Choroid plexus epithelial cell (primary cell): ENCODE measurements at places on chromosomes 2 and 18.

- DNase-seq, result peak; percentile 86
Measured at GRCh38 chr18:28163201-28163775, 13.6 kb downstream of the CDH2 start.

DNA sequence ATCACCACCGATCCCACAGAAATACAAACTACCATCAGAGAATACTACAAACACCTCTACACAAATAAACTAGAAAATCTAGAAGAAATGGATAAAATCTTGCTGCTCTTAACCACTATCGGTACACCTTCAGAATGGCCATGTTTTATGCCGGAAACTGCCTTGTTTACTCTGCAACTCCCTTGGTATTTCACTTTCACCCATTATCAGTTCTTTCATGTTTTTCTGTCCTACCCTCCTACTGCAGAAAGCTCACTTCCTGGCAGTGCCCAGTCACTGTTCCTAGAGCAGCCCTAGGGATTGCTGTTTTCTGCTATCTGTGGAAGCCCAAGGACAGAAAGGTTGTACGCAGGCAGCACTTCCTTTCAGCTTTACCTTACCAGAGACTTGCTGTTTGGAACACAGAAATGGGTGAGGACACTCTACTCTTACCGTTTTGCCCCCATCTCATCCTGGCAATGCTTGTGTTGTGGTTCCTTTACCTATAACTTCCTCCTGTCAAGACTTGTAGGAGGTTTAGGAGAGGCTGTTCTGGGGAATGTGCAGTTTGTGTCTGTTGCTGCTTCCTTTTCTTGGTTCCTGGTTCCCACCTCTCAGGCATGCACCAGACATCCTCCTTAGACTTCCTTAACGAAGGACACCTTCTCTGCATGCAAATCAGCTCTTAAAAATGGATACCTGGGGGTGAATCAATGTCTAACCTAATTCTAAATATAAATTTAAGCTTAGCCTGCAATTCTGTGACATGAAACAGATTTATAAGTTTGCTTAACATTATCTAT is 394.4 kb downstream of the SPAG16 start:
- DNase-seq, result no peak

DNA sequence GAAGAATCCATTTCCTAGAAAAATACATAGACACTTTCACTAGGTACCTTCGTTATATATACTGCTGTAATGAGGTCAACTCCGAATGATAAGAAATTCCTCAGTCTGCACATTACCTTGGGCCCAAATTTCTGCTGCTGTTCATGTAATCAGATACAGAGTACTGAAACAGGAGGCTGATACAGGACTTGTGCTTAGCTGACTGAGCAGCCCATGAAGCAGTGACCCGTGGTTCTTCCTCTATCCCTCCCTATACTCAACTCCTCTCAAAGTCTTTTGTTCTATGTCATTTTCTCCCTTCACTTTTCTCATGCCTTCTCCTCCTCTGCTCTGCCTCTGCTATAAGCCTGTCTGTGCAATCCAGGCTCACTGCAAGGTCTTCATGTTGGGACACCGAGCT is 57.5 kb upstream of the ST8SIA5 start:
- DNase-seq, result no peak

GRCh38 chr18:394987-395362 is 105.5 kb downstream of the COLEC12 start:
- peak; percentile 74 for DNase-seq

GRCh38 chr2:67124531-67124930 is 272.6 kb upstream of the ETAA1 start:
- DNase-seq, result no peak

GRCh38 chr18:43786893-43787292 is 509.6 kb upstream of the SYT4 start:
- DNase-seq, result no peak

GRCh38 chr2:61948661-61949457 is 43.4 kb downstream of the COMMD1 start:
- no peak for DNase-seq

GRCh38 chr2:96245609-96246390 is 20.0 kb downstream of the TMEM127 start:
- DNase-seq, result peak; percentile 76

DNA sequence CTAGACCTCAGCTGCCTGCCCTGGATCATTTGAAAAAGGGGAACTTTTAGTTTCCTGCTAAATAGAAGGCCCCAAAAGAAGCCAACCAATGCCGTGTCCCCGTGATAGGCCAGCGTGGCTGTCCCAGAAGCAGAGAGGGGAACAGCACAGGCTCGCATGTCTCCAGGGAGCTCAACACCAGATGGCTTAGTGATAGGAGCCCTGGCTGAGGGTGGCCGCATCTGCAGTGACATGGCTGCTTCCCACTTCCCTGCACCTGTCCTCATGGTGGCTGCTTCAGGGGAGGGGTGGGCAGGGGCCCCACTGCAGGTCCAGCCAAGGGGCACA is 79.6 kb downstream of the MBP start:
- no peak for DNase-seq

DNA sequence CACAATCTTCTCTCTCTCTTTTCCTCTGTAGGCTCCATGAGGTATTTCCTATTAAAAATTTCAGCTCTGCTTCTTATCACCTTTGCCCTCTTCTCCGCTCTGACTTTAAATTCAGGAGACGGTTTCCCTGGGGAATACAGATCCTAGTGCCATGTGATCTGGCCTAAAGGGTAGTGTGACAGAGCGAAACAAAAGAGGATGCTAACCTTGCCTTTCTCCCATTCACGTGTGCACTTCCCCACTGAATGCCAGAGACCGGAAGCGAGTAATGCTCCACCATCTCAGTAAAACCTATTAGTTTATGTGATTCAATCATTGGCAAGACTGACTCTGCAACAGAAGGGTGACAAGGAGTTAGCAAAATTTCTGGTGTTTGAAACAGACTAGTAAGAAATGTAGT is 358.3 kb downstream of the ZNF521 start:
- DNase-seq, result no peak

DNA sequence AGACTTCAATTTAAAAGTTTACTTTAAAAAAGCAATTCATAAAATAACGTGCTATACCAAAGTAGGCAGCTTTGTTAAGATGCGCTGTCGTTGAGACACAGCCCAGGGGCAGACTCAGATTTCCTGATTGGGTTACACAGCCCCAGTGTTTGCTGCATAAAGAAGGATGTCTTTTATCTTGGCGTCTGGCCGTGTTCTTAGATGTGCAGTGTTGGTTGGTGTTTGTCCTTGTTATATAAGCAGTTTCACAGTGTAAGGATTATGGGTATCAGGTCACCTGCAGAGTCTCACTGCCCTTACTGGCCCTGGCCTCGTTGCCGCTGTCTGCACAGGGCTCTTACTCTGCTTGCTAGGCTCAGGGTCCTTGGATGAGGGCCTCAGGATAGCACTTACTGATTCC is 108.5 kb downstream of the WDSUB1 start:
- DNase-seq, result no peak

GRCh38 chr2:25494616-25495015 is 152.9 kb upstream of the DNMT3A start:
- peak; percentile 58 for DNase-seq

DNA sequence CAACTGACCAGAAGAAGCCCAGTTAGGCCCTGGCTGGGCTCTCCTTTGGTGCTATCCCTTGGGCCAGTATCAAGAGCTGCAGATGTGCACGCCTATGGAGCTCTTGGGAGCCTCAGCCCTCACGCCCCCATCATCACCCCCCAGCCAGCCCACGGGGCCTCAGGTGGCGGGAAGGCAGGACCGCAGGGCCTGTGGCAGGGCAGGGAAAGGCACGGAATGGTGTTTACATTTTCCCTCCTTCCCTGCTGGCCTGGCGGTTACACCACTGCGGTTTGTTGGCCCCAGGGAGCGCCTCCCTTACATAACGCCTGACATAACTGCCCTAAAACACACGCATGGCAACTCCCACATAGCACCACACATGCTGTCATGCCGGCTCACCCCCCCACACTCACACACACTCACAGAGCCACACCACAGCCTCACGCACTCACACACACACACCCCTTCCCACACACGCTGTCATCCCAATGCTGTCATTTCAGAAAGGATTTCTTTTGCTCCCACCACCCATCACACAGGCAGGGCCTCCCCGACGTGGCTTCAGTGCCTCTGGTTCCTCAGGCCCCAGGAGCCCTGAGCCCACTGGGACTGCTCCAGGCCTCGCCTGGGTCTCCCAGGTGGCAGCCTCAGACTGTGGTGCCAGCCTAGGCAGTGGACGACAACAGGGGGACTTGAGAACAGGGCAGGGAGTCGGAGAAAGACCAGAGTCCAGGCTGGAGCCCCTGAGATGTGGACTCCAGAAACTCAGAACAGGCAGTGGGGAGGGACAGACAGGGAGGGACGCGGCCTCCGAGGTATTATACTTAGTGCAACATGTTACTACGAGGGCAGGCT is 15.7 kb downstream of the ZFP36L2 start:
- peak; percentile 84 for DNase-seq

DNA sequence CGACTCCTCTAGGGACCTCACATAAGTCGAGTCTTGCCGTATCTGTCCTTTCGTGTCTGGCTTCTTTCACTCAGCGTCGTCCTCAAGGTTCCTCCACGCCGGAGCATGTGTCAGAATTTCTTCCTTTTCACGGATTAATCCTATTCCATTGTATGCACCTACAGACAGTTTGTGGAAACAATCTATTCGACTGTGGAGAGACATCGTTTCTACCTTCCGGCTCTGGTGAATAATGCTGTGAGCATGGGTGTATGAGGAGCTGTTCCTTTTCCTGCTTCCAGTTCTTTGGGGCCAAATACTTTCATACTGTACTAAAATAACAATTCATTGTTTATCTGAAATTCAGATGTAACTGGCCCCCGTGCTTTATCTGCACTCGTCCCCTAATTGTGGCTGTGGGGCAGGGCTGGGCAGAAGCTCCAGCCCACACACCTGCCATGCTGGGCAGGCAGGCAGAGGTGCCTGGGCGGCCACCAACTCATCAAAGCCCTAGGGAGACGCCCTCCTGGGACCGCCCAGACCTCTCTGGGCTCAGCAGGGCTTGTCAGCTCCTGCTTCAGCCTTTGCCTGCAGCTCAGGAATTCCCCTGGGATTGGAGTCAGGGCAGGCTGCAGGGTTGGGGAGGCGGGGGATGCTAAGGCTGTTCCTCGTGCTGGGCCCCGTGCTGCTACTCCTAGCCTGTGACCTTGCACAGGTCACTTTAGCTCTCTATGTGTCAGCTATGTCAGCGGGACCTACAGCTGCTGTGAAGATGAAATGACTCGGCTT is 14.5 kb downstream of the GPC1 start:
- peak; percentile 56 for DNase-seq

- peak; percentile 80 for DNase-seq
Measured at GRCh38 chr18:12038639-12039539, 54.8 kb upstream of the ANKRD62 start.

GRCh38 chr2:231597014-231597611 is 4.4 kb downstream of the TEX44 start:
- DNase-seq, result peak; percentile 20

- peak; percentile 92 for DNase-seq
Measured at GRCh38 chr2:190860985-190861680, 19.5 kb upstream of the GLS start.

GRCh38 chr2:112277596-112278220 is 2.3 kb downstream of the ZC3H6 start:
- DNase-seq, result no peak

DNA sequence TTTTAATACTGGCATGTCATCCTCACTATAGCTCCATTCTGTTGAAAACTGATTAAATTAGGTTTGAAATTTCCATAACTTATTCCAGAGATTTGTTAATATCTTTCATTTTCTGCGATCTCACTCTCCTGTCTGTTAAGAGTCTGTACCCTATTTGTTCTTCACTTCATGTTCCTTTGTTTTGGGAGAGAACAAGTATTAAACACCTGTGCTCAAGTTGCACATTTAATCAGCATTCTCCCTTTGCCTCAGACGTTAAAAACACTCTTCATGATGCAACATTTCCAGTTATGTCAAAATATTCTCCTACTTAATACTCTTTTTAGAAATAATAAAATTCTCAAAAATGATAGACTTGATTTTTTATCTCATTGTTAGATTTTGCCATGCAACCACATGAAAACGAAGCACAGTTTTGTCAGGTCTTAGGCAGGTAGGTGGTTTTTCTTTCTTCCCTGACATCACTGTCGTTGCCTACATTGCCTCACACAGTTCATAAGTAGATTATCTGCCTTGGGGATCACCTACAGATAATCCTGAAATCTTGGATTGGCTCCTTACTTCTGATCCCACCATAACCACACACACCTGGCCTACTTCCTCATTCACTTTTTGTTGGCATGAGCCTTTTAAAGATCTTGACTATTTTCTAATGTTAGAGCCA is 109.9 kb downstream of the GAREM1 start:
- DNase-seq, result no peak

DNA sequence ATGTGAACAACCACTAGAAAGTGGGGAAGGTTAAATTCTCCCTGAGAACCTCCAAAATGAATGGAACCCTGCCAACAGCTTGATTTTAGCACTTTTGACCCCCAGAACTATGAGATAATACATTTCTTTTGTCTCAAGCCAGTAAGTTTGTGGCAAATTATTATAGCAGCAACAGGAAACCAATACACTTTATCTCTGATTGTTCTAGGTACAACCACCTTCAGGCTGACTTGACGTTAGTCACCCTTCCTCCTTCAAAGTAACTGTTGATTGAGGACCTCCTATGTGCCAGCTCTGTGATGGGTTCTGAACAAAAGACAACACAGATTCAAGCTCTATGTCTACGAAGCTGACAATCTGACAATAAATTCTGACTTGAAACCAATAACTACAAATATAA is 318.9 kb downstream of the NCKAP5 start:
- no peak for DNase-seq

GRCh38 chr2:194591192-194591591 is 1065.8 kb upstream of the SLC39A10 start:
- DNase-seq, result no peak

DNA sequence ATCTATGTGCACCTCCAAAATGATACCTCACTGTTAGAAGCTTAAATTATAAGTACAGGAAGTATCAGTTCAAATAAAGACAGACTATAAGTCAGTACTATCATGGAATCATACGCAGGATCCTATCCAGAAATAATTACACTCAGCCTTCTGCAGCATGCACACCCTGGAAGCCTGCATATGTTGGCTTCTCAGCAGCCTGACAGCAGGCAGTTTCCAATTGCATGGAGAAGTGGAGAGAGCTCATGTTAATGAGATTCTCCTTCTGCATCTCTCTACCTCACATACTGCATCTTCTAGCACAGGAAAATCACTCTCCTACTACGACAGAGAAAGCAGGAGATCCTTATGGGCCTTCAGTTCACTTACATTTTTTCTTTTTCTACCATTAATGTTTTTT is 20.5 kb downstream of the NR4A2 start:
- DNase-seq, result no peak
